Aorta (tissue), 5 donors: ENCODE measurements at places on chromosomes 3 and 15.

- no peak for DNase-seq
These were observed 11.5 kb downstream of the APH1B start for GRCh38 chr15:63288778-63289378.

GRCh38 chr3:50610181-50610971, 1.2 kb downstream of the CISH start:
- DNase-seq, result no peak

GRCh38 chr15:88179562-88179961, 77.0 kb downstream of the NTRK3 start:
- no peak for DNase-seq

GRCh38 chr15:61827131-61827530, 233.1 kb downstream of the VPS13C start:
- DNase-seq, result no peak

DNA sequence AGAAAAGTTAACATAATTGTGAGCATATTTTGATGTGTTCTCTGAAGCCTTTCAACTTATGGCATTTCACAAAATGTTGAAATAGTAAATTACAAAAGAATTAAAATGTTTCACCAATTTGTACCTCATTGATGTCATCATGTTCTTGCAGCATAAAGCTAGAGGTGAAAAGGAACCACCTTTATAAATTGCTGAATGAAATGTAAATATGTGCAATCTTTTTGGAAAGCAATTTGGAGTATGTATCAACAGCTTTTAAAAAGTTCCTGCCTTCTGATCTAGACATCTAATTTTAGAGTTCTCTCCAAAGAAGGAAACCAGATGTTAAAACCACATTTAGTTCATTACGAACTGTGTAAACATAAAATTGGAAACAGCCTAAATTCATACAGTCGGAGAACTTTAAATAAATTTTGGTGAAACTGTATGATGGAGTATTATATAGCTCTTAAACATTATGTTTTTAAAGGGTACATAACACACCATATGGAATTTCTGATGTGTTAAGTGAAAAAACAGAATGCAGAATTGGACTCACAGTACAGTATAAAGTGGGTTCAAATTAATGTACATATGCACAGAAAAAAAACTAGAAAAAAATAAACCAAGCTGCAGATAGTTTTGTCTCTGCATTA, 311.2 kb upstream of the NAALADL2 start:
- no peak for DNase-seq

DNA sequence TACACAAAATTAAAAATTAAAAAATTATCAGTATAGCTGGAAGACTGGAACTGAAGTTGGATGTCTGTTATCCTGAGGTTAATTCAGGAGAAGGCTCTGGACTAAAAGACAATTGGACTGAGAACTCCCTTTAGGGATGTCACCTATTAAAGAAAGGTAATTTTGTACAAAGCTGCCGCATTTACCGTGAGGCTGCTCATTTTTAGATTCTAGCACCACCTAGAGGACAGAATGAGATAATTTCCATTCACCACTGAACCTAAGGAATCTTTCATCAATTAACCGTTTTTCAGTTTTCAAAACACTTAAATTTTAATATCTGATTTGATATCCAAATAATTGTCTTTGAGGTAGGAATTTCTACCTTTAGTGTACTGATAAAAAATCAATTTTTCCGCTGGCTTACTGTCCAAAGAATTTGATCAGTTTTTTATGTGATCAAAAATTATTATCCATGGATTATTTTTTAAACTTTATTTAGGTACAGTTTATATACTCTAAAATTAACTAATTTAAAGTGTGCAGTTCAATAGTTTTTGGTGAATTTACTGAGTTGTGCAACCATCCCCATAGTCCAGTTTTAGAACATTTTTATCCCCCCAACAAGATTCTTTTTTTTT, 106.7 kb upstream of the TNIK start:
- no peak for DNase-seq

DNA sequence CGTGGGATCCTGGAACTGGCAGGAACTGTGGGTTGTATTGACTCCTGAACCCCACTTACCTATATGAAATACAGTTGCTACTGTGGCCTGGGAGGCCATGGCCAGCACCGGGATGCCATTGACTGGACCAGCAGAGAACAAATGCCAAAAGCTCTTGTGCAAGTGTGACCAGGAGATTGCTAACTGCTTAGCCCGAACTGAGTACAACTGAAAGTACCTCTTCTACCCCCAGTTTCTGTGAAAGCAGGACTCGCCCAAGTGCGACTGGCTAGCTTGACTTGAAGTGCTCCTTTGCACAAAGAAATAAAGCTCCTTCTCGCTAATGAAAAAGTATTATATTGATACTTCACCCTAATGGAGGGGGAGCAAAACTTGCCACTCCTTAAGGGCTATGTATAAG, 101.3 kb upstream of the ATP11B start:
- no peak for DNase-seq

DNA sequence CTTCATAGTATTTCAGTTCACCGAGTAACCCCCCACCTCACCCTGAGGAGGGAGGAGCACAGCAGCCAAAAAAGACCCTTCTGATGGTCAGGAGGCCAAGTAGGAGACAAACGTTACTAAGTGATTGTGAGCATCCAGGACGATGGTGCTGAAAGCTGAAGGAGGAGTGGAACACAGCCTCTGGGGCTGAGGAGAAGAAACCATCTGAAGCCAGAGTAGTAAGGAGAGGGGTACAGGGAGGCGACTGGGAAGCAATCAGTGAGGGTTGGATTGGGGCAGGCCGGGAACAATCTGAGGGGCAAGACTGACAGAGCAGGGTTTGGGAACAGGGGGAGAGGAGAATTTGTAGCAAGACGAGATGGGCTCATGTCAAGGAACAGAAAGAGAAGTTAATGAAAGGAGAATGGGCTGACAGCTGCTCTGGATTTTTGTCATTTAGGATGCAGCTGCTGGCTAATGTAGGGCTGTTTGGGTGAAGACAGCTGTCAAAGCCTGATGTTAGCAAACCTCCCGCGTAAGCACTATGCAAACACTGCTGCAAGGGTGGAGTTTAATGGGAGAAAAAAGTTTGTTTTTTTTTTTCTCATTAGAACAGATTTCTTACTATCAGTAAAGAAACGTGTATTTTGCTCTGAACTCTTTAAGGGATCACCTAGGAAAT, 622.2 kb downstream of the EDEM1 start:
- no peak for DNase-seq
